Cardiac muscle cell (in vitro differentiated cells and primary cell): ENCODE measurements at places on chromosomes 6 and 20. TPM values are rescaled to one million over a fixed set of nuclear protein-coding genes. Genes with fewer than 3 reads are reported as not detected.

Gene TBXT
- not detected in 2 replicates for polyA plus RNA-seq

Gene NTSR1
- 0.34 TPM in 1 of 2 replicates, not detected in the other for polyA plus RNA-seq

Gene BPIFA3
- not detected in 2 replicates for polyA plus RNA-seq

DNA sequence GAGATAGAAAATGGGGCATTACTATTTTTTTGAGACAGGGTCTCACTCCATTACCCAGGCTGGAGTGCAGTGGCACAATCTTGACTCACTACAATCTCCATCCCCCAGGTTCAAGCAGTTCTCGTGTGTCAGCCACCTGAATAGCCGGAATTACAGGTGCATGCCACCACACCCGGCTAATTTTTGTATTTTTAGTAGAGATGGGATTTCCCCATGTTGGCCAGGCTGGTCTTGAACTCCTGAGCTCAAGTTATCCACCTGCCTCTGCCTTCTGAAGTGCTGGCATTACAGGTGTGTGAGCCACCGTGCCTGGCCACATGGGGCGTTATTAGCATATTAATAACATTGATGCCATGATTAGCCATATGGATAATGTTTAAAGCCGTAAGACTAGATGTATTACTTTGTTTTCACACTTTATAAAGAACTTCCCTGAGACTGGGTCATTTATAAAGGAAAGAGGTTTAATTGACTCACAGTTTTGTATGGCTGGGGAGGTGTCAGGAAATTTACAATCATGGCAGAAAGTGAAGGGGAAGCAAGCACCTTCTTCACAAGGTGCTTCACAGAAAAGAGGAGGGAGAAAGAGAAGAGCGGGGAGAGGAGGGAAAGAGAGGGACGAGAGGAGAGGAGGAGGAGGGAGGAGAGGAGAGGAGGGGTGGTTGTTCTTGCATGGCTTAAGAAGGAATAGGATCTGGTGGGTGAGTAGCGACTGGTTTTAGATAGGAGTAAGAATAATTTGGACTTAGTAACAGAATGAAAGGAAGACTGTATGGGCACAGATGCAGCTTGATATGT, 51.9 kb downstream of the MYO6 start:
- no peak overlapping the region for H3K27ac ChIP-seq
- H3K36me3 ChIP-seq, result no peaks in the 10 kb centered on the region
- H3K27me3 ChIP-seq, result no peaks in the 10 kb centered on the region
- H3K4me1 ChIP-seq, result peaks cover 11% of the 10 kb centered on the region

DNA sequence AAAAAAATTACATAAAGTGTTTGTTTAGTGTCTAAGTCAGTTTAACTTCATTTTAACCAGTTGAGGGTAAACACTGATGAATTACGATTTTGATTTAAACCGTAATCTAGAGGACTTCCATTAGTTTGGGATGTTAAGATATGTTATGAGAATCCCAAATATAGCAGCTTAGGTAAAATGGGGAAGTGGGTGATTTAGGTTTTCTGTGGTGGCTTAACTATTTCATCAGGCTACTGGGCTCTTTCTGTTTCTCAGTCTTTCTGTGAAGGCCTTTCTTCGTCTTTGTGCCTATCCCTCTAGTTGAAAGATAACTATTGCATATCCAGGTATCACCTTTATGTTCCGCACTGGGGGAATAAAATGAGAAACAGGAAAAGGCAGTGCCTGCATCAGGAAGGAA, 27.9 kb downstream of the CENPW start:
- H3K4me1 ChIP-seq, result no peaks in the 10 kb centered on the region
- no peak overlapping the region for H3K27ac ChIP-seq
- no peaks in the 10 kb centered on the region for H3K27me3 ChIP-seq

- no peak overlapping the region for H3K4me3 ChIP-seq
- no peak overlapping the region for H3K27ac ChIP-seq
- no peaks in the 10 kb centered on the region for H3K4me1 ChIP-seq
- peak; percentile 63 for DNase-seq
- H3K36me3 ChIP-seq, result no peaks in the 10 kb centered on the region
Observed at GRCh38 chr6:154868143-154868594, 126.9 kb upstream of the TIAM2 start.

- H3K36me3 ChIP-seq, result peaks cover 27% of the 10 kb centered on the region
- no peaks in the 10 kb centered on the region for H3K27me3 ChIP-seq
- no peak for DNase-seq
- no peak overlapping the region for H3K27ac ChIP-seq
Observed at GRCh38 chr20:44908987-44909871, 631 bp upstream of the PABPC1L start.
